Choroid plexus epithelial cell (primary cell): ENCODE measurements at places on chromosomes 4 and X.

DNA sequence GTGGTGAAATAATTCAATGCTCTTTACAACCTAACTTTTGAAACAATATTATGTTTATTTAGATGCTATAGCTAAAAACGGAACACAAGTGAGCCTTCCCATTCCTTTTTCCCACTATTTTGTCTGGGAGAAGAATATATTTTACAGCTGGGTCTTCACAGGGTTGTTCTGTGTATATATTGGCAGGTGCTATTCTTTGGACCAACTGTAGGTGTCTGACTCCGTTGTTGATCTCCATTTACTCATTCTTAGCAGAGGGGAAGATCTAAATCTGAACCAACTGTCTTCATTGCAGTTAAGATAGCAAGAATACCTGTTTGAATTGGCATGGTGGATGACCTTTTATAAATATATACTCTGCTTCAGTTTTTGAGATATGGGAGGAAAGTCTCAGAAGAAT is 257.4 kb downstream of the CFAP299 start:
- peak; percentile 2 for DNase-seq

- DNase-seq = peak; percentile 7
Measured at GRCh38 chrX:110851780-110852179, 56.2 kb upstream of the CHRDL1 start.

DNA sequence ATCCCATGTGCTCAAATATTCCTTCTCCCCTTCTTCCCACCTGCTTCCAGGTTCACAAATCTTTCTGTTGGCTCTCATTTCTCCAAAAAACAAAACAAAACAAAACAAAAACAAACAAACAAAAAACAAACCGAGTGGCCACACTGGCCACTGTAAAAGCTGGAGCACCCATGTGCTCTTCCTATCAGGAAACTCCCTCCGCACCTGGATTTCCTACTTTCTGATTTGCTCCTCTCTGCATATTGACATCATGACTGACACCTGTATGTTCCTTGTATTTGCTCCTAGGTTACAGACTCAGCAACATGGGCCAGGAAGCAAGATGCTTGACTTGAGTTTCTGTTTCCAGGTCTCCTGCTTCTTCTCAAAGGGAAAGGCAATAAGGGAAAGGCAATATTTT is 258.8 kb downstream of the GPC3 start:
- DNase-seq = no peak

DNA sequence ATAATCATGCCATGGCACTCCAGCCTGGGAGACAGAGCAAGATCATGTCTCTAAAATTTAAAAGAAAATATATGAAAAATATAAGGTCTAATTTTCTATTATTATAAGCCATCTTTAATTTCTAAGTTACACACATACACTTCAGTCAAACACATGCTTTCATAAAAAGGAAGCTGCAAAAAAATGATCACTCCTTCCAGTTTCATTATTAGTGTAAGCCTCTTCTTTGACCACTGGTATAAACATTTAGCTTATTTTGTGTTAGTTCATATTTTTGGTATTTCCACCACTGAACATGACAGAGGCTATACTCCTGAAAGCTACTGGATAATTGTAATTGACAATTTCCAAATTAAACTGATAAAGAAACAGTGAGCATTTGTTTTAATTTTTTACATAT is 163.3 kb upstream of the USP38 start:
- no peak for DNase-seq

DNA sequence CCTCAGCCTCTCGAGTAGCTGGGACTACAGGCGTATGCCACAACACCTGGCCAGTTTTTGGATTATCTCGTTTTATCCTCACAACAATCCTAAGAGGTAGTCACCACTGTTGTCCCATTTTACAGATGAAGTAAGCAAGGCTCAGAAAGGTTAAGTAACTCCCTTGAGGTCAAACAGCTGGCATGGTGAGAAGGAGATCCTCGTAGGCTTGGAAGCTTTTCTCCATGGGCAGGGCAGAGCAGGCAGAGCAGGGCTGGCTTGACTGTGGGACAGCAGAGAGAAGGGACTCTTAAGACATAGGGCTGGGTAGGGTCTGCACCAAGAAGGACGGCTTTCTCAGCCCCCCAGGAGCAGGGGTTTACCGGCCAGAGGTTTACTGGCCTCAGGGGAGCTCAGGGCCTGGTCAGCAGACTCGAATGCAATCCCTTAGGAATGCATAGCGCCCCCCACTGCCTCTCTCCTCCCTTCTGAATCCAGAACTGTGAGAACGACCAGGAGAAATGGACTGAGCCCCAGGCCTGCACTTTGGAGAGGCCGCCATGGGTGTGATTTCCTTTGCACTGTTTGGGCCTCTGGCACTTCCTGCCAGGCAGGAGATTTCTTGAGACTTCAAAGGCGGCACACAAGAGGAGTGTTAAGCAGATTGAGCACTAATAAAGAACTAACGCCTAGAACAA is 14.0 kb upstream of the CDKN2AIP start:
- peak; percentile 47 for DNase-seq
